ENCODE measurements at places on chromosomes 6 and 20.

DNA sequence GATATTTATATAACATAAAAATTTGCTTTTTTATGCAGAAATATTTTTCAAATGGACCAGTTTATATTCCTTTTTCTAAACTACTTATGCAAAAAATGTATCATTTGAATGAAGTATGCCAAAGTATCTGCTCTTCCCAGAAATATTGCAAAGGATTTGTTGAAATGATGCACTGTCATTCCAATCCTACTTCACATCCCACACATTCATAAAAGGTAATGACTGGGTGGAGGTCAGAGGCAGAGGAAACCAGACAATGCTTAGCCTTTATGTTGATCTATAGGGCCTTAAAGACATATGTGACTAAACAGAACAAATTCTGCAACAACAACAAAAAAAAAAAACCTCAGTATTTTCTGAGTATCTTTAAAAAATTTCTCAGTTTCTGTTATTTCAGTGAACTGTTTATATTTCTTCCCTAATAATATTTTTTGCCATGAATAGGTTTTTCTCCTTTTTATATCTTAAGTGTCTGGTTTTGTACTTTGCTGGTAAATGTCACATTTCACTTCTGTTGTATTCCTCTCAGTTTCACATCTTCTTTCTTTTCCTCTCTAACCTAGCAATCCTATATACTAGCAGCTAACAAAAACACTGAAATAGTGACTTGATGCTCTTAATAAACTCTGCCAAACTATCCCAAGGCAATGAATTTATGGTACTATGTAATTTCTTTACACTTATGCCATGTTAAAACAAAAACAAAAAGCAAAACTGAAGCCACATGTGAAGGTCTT lies 374.1 kb downstream of the BCKDHB start:
- DNase-seq, result no peak

DNA sequence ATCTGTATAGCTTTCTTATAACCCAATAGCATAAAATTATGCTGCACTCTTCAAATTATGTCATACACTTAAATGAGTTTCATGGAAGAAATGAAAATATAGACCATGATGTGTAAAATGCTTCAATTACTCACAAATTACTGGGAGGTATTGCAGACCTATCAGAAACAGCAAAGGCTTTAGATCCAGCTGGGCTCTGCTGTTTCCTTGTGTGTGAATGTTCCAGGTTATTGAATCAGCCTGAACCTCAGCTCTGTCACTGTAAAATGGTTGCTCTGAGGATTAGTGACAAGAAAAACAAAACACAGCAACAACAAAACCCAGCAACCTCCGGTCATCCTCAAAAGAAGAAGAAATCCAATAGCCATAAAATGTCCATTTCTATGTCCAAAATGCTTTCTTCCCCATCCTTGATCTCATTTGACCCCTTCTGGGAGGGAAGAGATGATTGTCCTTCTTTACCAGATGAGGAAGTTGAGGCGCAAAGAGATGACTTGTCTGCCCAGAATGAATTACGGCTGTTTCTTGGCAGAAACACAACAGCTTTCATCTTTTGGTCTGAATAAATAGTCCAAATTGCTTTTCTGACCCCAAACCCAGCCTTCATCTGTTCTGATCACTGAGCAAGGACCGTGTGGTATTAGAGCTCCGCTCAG lies 42.2 kb upstream of the TGM6 start:
- no peak for DNase-seq

DNA sequence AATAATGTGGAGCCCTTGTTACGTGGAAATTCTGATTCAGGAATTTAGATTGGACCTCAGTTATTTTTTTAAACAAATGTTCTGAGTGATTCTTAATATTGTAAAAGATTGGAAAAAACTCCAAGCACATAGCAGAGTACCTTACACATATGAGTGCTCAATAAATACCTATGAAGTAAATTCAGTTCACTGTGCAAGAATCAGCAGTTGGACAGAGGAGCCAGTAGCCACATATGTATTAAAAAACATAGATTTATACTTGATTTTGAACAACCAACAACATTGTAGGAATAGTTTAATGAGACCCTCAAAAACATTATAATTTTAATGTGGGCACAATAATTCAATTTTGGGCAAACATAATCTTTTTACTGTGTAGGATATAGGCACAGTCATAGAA lies 109.3 kb upstream of the B3GAT2 start:
- no peak for DNase-seq

DNA sequence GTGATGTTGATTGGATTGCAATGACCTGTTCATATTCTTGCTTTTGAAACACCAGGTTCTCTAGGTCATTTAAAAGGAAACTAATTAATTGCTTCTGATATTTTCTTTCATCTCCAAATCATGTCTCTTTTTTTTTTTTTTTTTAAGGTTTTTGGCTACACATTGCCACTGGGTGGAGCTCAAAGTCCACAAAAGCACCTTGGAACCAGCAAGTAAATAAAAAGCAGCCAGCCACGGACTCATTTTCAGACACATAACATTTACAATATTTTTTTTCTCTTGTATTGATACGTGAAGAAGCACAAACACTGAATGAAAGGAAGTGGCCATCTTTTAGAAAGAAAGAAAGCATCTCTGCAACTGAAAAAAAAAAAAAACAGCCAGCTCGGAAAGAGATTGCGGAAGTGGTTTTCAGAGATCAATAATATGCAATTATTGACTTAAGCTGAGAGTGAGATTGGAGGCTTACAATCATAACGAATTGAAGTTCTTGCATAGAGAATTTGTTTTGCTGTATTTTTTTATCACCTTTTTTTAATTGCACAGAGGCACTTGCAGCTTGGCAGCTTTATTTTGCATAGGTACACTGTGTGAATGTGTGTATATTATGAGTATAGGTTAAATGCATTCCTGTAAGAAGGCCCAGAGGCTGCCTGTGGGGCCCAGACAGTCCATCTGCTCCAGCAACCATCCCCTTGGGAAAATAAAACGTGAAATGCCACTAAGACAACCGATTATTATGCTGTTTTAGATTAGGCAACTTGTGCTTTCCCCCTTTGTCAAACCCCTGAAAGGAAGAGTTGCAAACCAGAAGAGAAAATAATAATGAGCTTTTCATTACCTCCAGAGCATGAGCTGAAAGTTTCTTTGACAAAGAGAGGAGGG lies 28.2 kb downstream of the CGA start:
- DNase-seq, result no peak

- no peak for DNase-seq
Measured at GRCh38 chr20:21685981-21686380, 19.5 kb upstream of the PAX1 start.

- DNase-seq, result no peak
Measured at GRCh38 chr6:156866220-156867015, 89.2 kb downstream of the ARID1B start.

DNA sequence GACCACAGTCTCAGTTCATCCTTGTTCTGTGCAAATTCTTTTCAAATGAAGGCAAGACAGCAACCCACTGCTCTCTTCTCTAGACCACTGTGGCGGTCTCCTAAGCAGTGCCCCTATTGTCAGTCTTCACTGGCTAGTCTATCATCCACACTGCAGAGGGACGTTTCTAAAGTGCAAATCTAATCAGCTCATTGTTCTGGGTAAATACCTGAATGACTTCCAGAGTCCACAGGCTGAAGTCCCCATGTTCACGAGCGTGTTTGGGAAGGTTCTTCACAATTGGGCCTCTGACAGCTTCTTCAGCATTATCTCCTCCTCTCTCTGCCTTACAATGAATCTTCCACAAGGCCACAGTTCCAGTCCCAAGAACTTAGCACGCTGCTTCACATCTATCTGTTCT lies 73.2 kb downstream of the LAMA4 start:
- DNase-seq, result no peak

DNA sequence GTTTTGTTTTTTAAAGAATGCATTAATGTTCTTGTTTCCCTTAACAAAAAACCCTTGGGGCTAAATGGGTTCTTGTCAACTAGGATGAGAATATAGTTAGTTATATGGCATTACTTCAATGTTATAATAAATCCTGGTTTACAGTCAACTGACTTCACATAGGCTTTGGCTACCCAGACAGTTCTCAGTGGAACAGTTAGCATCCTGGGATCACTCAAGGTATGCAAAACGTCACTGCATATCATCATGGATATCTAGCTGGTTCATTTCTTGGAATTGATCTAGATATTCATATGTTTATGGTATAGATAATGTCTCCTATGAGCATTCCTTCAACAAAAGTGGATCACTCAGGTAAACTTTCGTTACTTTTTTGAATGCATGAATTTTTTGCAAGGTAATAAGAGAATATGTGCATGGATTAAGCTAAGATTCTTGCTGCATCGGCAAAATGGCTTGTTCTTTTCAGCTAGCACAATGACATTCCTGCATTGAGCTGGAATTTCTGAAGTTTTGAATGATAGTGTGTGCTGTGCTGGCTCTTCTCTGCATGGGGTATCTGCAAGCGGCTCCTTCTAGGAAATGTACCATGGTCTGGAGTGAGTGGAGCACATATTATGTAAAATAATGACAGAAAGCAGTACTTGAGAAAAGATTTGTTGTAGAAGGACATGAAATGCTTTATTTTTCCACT lies 138.9 kb downstream of the ADGRG6 start:
- no peak for DNase-seq

GRCh38 chr6:40409716-40410397 lies 177.3 kb downstream of the LRFN2 start:
- no peak for DNase-seq

- DNase-seq, result no peak
Measured at GRCh38 chr6:142384519-142385254, 82.9 kb downstream of the ADGRG6 start.

GRCh38 chr6:142521791-142522190 lies 220.0 kb downstream of the ADGRG6 start:
- DNase-seq, result no peak

DNA sequence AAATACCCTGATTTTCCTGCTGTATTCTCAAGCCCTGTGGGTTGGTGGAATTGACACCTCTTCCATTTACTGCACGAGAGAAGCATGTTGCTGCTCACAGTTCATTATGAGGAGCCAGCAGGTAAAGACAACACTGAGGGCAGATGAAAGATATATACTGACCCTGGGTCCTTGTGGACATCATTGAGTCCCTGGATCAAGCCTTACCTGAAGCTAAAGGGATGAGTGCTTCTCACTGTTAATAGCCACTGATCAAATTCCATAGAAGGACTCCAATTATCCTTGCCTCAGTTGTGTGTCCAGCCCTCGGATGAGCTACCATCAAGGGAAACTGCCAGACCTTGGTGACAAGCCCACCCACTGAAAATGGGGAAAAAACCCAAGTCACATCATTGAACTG lies 7.7 kb upstream of the SIGLEC1 start:
- no peak for DNase-seq

DNA sequence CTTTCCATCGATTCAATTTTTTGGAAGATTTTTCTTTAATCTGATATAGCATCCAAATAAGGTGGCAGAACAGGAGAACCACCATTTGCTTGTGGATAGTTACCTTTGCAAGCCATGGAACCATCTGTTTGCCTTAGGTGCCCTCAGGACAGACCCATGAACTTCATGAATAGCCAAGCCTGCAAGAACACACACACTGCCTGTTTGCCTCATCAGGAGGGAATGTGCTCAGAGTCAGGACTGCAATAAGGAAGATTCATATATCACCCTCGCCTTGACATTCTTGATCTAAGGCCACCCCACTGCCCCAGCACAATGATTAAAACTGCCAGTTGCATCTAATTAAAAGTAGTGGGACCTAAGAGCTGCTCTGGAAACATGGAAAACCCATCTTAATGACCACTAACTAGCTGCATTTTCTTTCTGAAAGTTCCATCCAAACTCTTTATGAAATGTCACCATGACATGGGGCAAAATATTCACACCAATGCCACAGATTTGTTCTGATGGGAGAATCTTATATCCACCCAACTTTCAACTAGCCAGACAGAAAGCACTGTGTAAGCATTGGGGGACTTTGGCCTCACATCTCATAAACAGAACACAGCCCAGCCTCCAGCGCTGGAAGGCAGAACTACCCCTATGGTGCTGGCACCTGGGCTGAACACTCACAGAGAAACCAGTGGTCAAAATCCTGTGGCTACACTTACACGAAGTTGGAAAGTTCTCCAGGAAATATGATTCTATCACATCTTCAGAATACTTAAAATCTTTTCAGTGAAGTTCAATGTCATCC lies 48.3 kb downstream of the TBXT start:
- no peak for DNase-seq

DNA sequence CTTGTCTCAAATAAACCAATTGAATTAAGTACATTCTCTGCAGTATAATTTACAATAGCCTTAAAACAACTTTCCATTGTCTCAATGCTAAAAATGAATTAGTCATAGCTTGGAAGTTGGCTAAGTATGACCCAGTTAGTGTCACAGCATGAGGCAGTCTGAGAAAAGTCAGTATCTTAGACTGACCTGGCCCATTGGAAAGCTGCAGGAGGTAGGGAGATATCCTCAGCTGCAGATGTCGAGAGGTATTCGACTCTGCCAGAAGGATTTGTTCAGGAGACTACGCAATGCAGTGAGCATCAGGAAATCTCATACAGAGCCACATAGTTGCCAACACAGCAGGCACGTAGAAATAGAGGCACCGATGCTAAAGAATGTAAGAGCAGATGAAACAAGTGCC lies 350.9 kb upstream of the NRSN1 start:
- DNase-seq, result no peak

DNA sequence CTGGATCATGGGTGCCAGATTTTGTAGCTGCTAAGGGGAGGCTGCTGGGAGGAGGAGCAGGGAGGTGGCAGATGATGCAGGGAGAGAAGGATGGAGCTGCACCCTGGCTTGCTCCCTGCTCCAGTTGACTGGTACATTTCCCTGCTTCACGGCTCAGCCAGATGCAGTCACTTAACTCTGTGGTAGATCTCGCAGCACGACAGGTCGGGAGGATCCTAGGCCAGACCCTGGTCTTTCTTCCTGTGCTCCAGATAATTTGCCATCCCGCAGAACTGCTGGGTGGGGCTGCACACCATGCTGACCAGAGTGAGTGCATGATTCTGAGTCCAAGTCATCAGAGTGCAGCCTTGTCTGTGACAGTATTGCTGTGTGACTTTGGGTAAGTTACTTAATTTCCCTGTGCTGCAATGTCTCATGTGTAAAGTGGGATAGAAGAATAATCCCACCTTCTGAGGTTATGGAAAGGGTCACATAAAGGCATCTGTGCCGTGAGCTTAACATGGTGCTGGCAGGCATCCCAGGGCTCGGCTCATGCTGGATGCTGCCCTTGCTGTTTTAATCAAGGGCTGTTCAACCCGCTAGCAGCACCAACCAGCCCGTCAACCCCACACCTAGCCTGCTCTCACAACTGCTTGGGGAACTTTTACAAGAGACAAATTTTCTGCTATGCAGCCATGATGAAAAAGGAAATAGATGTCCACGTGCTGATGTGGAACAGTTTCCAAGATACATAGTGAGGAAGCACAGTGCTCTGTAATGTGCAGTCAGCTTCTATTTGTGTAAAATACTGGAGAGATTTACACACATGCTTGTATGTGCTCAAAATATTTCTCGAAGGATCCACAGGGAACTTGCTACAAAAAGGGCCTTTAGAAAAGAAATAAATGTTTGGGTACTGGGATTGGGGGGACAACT lies 257.9 kb downstream of the CDH26 start:
- DNase-seq, result no peak

DNA sequence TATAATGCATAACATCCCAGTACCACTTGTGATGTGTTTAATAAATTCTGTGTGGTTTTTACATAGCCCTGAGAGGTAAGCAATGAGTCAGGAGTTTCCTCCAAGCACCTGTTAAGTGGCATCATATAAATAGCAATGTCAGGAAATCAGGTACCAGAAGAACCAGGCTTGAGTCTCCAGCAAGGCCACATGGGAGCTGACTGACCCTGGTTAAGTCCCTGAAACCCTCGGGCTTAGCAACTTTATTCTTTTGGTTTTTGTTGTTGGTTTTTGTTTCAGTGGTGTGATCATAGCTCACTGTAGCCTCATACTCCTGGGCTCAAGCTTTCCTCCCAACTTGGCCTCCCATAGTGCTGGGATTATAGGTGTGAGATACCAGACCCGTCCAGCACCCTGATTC lies 70.0 kb downstream of the PTPRT start:
- DNase-seq, result no peak

Data from left ventricle myocardium superior (tissue), 1 donor.